Activated CD8-positive, alpha-beta memory T cell treated with anti-CD3 and anti-CD28 coated beads, Interleukin-2, amount 50 U/mL, for 48 hours (primary cell): ENCODE measurements at places on chromosomes 3 and 15.

DNA sequence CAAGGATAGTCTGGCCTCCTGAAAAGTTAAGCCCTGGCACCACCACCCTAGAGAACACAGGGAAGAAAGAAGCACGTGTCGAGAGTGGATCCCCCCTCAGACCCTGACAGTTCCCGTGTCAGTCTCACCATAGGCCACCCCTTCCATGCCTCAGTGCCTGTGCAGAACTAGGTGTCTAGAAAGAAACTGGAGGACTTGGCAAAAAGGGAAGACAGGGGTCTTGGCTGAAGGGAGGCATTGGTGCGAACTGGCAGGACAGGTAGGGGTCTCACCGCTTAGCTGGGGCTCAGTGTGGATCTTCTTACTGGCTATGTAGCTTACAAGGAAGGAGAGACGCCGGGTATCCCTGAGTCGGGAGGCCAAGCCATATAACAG lies 518 bp downstream of the QARS1 start:
- no peak for DNase-seq

DNA sequence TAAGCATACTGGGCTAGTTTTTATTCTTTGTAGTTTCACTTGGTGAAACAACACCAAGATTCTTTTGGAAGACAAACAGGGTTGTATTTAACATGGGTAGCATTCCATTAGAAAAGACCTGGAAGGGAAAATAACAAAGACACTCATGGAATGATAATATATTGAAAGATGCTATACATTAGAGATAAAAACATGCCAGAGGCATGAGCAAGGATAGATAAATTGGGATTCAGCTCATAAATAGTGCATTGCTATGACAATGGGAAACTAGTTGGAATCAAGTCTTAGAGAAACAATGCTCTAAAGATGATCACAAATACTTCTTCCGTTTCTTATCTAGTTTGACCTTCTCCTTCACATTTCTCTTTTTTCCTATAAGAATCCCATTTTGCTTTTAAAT lies 677.4 kb downstream of the ZNF385D start:
- no peak for DNase-seq

DNA sequence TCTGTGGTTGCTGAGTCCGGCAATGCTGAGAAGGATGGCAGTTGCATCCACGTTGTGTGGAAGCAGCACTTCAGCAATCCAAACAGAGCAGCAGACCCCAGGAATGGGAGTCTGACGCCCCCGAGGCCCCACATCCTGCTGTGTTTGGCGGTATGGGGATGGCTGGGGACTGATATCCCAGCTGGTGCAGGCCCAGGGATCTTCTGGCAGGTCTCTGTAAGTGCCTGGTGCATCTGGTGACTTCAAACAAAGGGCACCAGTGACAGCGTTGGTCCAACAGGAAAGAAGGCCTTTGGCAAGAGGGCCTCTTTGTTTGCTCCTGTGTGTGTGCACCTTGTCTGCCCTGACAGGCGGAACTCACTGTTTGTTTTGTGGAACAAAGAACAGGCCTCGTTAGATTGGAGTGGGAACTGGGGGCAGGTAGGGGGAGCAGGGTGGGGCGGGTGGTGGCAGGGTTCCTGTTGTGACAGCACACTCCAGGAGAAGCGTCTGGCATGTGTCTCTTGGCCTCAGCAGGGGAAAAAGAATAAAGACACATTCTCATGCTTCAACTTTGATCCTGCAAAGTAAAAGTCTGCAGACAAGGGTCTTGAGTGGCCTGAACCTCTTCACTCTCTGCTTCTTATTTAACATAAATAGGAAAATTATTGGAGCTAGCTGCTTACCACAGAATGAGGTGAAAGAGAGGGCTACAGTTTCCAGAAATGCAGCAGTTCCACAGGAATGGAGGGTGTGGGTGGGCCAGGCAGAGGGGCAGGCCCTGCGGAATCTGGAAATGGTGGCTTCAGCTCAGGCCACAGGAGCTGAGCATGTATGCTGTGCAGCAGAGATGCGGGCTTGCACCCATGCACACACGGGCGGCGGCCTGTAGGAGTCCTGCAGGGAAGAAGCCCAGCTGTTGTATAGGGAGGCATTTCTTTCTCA lies 94.5 kb upstream of the MYZAP start:
- no peak for DNase-seq

DNA sequence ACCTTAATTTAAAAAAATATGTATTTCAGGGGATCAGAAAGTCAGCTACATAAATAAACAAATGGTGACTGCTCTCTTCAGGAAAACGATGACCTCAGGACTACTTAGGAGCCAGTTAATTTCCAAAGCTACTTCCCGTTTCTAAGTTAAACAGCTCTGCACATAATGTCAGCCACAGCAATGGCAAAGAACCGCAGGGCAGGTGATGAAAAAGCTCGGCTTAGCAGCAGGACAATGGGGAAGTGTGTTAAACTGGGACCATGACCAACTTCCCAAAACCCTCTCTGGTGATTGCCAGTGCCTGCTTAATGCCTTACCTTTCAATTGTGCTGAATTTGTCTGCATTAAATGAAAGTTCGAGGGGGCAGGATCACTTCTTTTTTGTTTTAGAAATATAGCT lies 258.9 kb downstream of the FHIT start:
- no peak for DNase-seq

DNA sequence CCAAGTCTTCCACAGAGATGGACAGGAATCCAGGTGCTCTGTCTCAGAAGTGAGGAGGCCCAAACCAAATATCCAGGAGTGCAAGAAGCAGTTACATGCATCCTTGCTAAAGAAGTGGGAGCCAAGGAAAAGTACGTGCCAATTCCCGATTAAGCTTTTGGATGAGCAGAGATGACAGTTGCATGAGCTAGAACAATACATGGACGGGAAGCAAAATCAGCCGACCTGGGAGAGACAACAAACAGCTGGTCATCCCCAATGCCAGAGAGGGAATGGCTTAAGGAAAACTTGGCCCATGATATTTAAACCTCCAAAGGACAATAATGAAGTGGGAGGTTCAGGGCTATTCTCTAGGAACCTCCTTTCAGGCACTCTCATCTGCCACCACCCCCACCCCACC lies 86.0 kb upstream of the ABHD17C start:
- no peak for DNase-seq

DNA sequence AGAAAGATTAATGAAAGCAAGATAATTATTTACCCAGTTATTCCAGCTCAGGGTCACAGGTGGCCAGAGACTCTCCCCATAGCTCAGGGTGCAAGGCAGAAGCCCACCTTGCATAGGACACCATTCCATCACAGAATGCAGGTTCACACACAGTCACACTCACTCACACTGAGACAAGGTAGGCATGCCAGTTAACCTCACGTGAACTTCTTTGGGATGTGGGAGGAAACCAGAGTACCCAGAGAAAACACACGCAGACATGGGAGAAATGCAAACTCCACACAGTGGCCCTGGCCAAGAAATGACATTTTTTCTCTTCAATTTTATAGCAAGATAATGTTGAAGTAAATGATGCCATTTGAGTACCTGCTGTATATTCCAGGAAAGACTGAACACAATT lies 106.7 kb downstream of the ZNF385D start:
- no peak for DNase-seq

GRCh38 chr15:93314245-93314644 lies 225.2 kb upstream of the RGMA start:
- DNase-seq, result no peak

DNA sequence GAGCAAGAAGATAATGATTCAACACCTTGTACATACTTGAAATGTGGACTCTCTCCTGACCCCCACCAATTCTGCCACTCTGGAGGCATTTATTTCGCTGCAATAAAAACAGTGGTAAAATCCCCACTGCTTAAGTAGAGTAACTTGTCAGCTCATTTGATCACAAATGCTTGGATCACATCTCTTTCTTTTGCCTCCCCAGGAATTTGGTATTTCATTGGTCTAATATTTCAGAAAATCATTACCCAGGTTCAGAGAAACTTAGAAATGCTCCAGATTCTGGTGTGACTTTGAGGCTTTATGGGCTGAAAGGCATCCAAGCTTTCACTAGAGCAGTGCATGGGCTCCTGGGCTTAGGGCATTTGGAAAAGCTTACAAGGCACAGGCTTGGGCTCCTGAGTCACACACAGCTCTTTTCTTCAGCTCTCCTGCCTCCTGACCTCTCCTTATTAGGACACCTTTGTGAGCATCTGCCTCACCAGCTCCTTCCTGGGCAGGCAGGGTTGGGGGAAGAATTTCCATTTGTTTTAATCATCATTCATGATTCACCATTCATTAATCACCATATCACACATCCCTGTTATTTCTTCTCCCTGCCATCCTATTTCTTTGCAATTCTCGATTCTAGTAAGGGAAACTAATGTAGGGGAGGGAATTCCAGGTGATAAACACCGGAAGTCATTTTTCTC lies 22.5 kb downstream of the CDCP1 start:
- DNase-seq, result no peak

GRCh38 chr3:144165482-144165881 lies 193.9 kb downstream of the DIPK2A start:
- DNase-seq, result no peak

GRCh38 chr15:60941448-60941847 lies 287.7 kb downstream of the RORA start:
- no peak for DNase-seq

- no peak for DNase-seq
These were observed 196.9 kb downstream of the SLCO3A1 start for GRCh38 chr15:92050220-92050898.

DNA sequence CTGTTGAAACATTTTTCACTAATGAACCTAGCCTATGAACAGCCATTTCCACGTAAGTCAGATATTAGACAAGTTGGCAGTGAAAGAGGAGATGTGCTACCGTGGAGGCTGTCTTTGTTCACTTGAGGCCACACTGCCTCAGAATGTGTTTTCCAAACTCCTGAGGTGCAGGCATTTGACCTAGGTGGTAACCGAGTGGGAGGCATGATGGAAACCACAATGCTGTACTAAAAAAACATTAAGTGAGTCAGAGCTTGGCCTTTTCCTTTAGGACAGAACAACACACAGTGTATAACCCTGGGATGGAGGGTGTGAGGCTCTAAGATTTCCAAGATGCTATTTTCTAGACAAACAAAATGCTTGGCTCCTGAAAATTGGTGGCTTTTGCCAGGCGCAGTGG lies 406.3 kb downstream of the SOX2 start:
- DNase-seq, result no peak
